ENCODE measurements at places on chromosomes 3 and 15. TPM values are rescaled to one million over a fixed set of nuclear protein-coding genes. Genes with fewer than 3 reads are reported as not detected.

Gene THPO
- 2.8 TPM for total RNA-seq

Gene SAMD7
- not detected for total RNA-seq

Gene SPPL2A
- total RNA-seq = 69.9 TPM

Gene SST
- not detected for total RNA-seq

Gene PIAS1
- total RNA-seq = 20.7 TPM

Gene CCR3
- not detected for total RNA-seq

Gene MLF1
- total RNA-seq = 1.9 TPM

Gene CD80
- total RNA-seq = not detected

Gene PRR20G
- not detected for total RNA-seq

Gene COPG1
- total RNA-seq = 166 TPM
